A549 treated with ZK216348 at 1 μM for 4 hours (cell line): ENCODE measurements at places on chromosomes 7 and 10. TPM values are rescaled to one million over a fixed set of nuclear protein-coding genes. Genes with fewer than 3 reads are reported as not detected.

The ALOX5 gene
- total RNA-seq = 0.16 to 0.35 TPM (median 0.22 TPM) in 5 replicates

The CPA4 gene
- 3.7 to 5.0 TPM (median 4.5 TPM) in 5 replicates for total RNA-seq

The LYZL1 gene
- not detected in 5 replicates for total RNA-seq

The NPC1L1 gene
- 0.06 to 0.14 TPM (median 0.08 TPM) in 5 replicates for total RNA-seq

The NEBL gene
- total RNA-seq = 3.9 to 8.9 TPM (median 7.8 TPM) in 5 replicates

The ANXA8 gene
- total RNA-seq = 29.5 to 41.7 TPM (median 34.3 TPM) in 5 replicates

The SLC29A4 gene
- 8.3 to 18.5 TPM (median 14.3 TPM) in 5 replicates for total RNA-seq

The HECW1 gene
- total RNA-seq = 12.5 to 16.8 TPM (median 13.5 TPM) in 5 replicates

The IFIT2 gene
- 1.7 to 4.5 TPM (median 2.8 TPM) in 5 replicates for total RNA-seq

The ASB15 gene
- not detected in 5 replicates for total RNA-seq
